ENCODE measurements at places on chromosomes 6 and 20. TPM values are rescaled to one million over a fixed set of nuclear protein-coding genes. Genes with fewer than 3 reads are reported as not detected.
A peak's percentile ranks its signal among the peaks of the same experiment; 100 is the strongest.

LTB gene
- 1.1 TPM for total RNA-seq

NKX2-4 gene
- total RNA-seq, result not detected

GRCh38 chr6:3324262-3324942 lies 65.7 kb downstream of the PSMG4 start:
- peak; percentile 83 for DNase-seq

GRCh38 chr6:73832313-73832712 lies 136.3 kb downstream of the CD109 start:
- DNase-seq, result no peak

- no peak for DNase-seq
Observed at GRCh38 chr6:19795211-19795610, 42.0 kb upstream of the ID4 start.
